Stimulated activated CD4-positive, alpha-beta T cell treated with anti-CD3 and anti-CD28 coated beads, Interleukin-15, amount 100 ng/mL, for 24 hours (primary cell): ENCODE measurements at places on chromosomes 1 and 21.

DNA sequence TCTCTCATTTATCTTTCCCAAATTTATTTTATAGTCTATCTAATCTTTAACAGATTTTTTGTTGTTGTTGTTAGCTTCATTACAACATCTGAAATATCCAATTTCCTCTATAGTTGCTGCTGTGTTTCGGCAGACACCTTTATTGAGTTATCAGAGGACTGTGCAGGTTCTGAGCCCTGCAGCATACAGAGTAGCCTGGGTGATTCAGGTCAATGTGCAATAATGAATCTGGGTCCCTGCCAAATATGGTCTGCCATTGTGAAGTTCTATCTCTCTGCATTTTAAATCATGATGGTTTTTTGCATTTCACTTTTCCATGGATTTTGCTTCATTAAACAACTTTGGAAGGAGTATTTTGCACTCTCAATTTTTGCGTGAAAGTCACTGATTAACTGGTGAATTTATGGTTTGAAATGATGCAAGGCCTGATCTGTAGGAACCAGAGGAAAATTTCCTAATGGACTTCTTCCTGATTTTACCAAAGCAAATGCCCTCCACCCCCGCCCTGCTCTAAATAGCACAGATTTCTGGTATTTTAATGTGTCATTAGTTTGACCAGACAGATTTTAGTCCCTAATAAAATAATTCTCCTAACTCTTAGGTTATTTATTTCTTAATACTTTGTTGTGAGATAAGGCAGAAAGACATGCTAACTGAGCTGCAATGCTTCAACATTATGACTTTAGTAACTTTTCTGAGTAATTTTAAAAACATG, 402.3 kb downstream of the PTBP2 start:
- no peak for DNase-seq

DNA sequence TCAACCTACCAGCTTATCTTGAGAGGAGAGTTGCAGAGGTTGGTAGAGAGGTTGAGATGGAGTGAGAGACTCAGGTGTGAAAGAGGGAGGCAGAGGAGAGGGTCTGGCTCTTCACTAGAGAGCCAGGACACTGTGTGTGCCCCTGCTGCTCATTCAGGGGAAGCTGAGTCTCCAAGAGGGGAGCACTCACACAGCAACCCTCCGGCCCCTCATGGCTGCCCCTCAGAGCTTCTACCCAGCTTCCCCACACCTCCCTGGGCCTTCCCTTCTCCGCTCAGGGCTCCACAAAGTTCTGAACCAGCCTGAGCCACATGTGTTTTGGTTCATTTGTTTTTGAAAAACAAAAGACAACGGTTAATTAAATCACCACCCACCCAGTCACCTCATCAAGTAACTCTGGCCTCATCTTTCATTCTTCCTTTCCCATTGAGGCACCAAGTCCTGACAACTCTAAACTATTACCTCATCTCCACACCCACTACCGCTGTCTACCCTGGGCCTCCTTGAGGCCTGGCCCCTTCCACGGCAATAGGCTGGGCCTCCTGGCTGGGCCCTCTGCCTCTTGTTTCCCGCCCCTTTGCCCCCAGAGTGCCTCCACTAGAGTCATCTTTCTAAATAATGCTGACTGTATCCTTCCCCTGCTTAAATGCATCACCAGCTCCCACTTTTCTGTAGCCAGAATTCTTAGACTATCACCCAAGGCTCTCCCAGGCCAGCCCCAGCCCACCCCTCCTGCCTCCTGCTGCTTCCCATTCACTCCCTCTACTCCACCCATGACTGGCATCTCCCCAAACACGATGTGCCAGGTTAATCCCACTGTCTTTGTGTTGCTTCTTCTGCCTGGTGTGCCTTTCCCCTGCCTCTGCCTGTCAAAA, 33.0 kb downstream of the TNNT2 start:
- no peak for DNase-seq

DNA sequence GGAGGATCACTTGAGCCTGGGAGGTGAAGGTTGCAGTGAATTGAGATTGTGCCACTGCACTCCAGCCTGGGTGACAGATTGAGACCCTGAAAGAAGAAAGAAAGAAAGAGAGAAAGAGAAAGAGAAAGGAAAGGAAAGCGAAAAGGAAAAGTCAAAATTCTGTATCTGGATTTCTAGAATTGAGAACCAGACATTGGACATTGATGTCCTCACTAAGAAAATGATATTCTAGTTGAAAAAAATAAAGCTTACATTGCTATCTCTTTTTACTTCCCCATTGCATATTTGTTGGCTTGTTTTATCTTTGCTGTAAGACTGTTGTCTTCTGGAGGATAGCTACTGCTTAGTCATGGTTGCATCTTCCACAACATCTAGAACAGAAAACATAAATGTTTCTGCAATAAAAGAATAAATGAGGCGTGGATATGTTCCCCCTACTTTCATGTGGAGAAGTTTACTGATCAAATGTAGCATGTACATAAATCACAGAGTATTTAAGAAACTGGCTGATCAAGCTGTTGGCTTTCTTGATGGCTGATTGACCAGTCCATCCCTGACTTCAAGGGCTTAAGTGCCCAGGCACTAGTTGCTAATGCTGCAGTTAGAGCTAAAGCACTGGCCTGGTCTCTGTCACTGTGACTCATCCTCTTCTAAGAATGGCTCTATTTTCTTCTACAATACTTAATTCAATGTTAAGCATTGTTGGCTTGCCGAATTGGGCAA, 17.7 kb downstream of the CD53 start:
- DNase-seq, result no peak

- no peak for DNase-seq
Observed at GRCh38 chr1:2433936-2434655, 21.7 kb upstream of the PEX10 start.

- DNase-seq, result no peak
Observed at GRCh38 chr1:218880484-218881060, 293.1 kb upstream of the LYPLAL1 start.

GRCh38 chr1:236451796-236452373, 57.8 kb downstream of the EDARADD start:
- DNase-seq, result peak; percentile 63

DNA sequence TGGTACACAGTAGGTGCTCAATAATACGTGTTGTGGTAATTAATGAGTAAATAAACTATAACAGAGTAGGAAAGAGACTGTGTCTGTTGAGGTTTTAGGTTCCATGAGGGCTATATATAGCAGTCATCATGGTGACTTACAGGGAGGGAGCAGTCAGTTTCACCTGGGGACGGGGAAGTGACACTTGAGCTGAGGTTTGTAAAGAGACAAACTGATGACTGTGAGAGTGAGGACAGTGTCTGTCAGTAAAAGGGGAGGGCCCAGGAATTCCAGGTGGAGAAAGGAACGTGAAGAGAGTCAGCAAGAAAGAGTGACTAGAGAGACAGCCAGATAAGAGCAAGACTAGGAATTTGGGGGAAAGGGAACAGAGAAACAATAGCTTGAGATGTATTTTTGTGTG, 30.2 kb downstream of the ABCA4 start:
- no peak for DNase-seq
